ENCODE measurements at places on chromosomes 3 and 15. TPM values are rescaled to one million over a fixed set of nuclear protein-coding genes. Genes with fewer than 3 reads are reported as not detected.

DNA sequence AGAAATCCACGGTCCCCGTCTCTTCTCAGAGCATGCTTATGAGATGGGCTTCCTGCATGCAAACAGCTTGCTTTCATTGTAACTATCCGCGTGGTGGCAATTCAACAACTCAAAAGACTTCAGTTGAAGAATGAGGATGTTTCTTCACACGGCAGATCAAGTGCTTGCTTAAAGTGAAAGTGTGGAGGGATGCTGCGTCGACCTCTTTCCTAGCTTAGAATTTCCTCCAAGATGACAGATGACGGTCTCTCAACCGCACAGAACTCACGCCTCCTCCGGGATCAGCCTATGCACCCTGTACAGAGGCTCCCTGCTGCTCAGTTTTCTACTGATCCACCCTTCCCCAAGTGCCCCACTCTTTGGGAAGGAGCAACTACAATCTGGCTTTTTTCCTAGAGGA is 47.8 kb downstream of the PCSK6 start:
- H3K4me3 ChIP-seq = no peak overlapping the region
- H3K27ac ChIP-seq = no peak overlapping the region
- peaks cover 10% of the 10 kb centered on the region for H3K4me1 ChIP-seq
- peaks cover 7% of the 10 kb centered on the region for H3K27me3 ChIP-seq
- no peaks in the 10 kb centered on the region for H3K36me3 ChIP-seq
- DNase-seq = no peak

- no peak overlapping the region for H3K4me3 ChIP-seq
- H3K27me3 ChIP-seq = peaks cover 2% of the 10 kb centered on the region
- H3K27ac ChIP-seq = no peak overlapping the region
- DNase-seq = no peak
- no peaks in the 10 kb centered on the region for H3K4me1 ChIP-seq
Observed at GRCh38 chr3:155302481-155302880, 9.0 kb upstream of the STRIT1 start.

DNA sequence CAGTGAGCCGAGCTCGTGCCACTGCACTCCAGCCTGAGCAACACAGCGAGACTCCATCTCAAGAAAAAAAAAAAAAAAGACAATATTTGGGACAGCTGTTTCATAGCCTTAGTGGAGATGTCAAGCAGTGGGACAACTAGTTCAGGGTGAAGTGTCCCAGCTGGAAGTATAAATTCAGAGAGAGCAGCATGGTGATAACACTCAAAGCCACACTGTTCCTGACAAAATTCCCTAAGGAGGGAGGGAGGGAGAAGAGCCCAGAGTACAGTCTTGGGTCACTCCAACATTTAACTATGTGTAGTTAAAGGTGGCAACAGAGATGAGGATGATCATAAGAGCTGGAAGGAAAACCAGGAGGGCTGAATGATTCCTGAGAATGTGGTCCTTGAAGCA is 21.1 kb upstream of the IP6K2 start:
- H3K36me3 ChIP-seq = no peaks in the 10 kb centered on the region
- peaks cover 2% of the 10 kb centered on the region for H3K4me1 ChIP-seq
- no peak for DNase-seq

GRCh38 chr3:159775372-159775961 is 213.2 kb upstream of the IL12A start:
- DNase-seq = no peak
- H3K4me1 ChIP-seq = no peaks in the 10 kb centered on the region
- H3K36me3 ChIP-seq = no peaks in the 10 kb centered on the region
- H3K4me3 ChIP-seq = no peak overlapping the region
- no peak overlapping the region for H3K27ac ChIP-seq
- H3K27me3 ChIP-seq = peaks cover 4% of the 10 kb centered on the region

- no peak overlapping the region for H3K4me3 ChIP-seq
- no peaks in the 10 kb centered on the region for H3K36me3 ChIP-seq
- peaks cover 10% of the 10 kb centered on the region for H3K27me3 ChIP-seq
- no peak overlapping the region for H3K27ac ChIP-seq
- DNase-seq = no peak
Observed at GRCh38 chr3:154180836-154181691, 59.9 kb downstream of the ARHGEF26 start.

DNA sequence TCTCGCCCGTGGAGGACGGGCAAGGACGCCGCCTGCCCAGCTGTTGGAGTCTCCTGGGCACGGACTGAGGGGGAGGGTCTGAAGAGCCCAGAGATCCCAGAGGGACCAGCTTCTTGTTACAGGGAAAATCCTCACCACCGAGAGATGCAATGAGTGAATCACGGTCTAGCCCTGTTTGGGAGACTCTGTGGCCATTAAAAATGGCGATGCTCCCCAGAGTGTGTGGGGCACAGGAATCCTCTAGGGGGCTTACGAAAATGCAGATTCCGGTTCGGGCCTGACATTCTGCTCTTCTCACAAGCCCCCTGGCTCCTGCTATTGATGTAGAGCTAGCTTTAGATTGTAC is 35.5 kb upstream of the EPHB3 start:
- peak; percentile 13 for DNase-seq
- H3K27ac ChIP-seq = no peak overlapping the region

DNA sequence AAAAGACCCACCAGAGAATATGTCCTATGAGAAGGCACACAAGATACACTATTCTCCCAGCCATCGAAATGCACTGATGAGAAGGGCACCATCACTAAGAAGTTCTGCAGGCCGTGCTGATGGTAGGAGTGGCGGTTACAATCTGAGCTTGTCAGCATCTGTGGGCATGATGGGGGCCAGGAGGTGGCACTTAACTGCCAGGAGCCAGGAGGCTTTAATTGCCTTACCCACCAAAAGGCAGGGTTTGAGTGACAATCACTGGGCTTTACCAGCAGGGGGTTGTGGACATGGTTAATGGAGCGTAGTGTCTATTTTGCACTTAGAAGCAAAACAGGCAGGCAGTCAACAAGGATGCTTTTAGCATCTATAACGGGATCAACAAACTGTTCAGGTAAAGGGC is 16.0 kb upstream of the SQOR start:
- no peaks in the 10 kb centered on the region for H3K4me1 ChIP-seq
- DNase-seq = peak; percentile 47
- H3K4me3 ChIP-seq = no peak overlapping the region
- H3K27ac ChIP-seq = no peak overlapping the region
- H3K27me3 ChIP-seq = no peaks in the 10 kb centered on the region
- H3K36me3 ChIP-seq = peaks cover 4% of the 10 kb centered on the region

- DNase-seq = no peak
- H3K36me3 ChIP-seq = no peaks in the 10 kb centered on the region
- peaks cover 10% of the 10 kb centered on the region for H3K27me3 ChIP-seq
- H3K4me1 ChIP-seq = peaks cover 1% of the 10 kb centered on the region
Observed at GRCh38 chr3:132378846-132379245, 38.5 kb upstream of the DNAJC13 start.

GRCh38 chr15:91855241-91855640 is 1.7 kb downstream of the SLCO3A1 start:
- no peak overlapping the region for H3K4me3 ChIP-seq
- no peak for DNase-seq
- no peaks in the 10 kb centered on the region for H3K27me3 ChIP-seq
- no peaks in the 10 kb centered on the region for H3K36me3 ChIP-seq
- no peak overlapping the region for H3K27ac ChIP-seq
- H3K4me1 ChIP-seq = peaks cover 64% of the 10 kb centered on the region

DNA sequence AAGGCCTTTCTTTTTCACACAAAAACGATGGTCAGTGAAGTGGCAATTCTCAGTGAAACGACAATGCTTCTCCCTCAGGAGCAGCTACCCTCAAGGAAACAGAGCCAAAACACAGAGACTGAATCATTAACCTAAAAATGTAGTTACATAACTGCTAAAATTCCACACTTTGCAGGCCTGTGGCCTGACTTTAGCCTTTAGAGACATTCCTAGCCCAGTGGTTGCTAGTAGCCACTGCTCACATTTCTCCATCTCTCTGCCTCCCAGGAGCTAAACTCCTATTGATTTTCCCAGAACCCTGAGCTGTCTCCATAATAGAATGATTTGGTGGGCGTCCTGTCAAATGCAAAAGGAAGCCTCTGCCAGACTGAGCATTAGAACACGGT is 630.1 kb upstream of the KCNMB2 start:
- no peak overlapping the region for H3K27ac ChIP-seq
- DNase-seq = no peak
- no peak overlapping the region for H3K4me3 ChIP-seq
- no peaks in the 10 kb centered on the region for H3K27me3 ChIP-seq
- H3K4me1 ChIP-seq = no peaks in the 10 kb centered on the region

Gene SPTSSB
- not detected for total RNA-seq

Gene GBE1
- total RNA-seq = 114 TPM

Gene ERC2
- 0.18 TPM for total RNA-seq

Gene NANOGP8
- total RNA-seq = not detected
